A549 treated with CORT108297 at 1 μM for 4 hours (cell line): ENCODE measurements at places on chromosomes 6 and 20. TPM values are rescaled to one million over a fixed set of nuclear protein-coding genes. Genes with fewer than 3 reads are reported as not detected.

The DSP gene
- total RNA-seq: 32.3 to 49.0 TPM (median 42.9 TPM) in 5 replicates

The OPN5 gene
- not detected in 5 replicates for total RNA-seq

The C6orf15 gene
- total RNA-seq: not detected in 5 replicates

The SGK2 gene
- 7.1 to 8.2 TPM (median 7.7 TPM) in 5 replicates for total RNA-seq

The UBE3D gene
- 3.8 to 4.2 TPM (median 3.9 TPM) in 5 replicates for total RNA-seq

The HLA-DRA gene
- total RNA-seq: not detected in 5 replicates

The GHRH gene
- not detected in 5 replicates for total RNA-seq

The CST4 gene
- not detected in 5 replicates for total RNA-seq

The DNAH8 gene
- not detected in 5 replicates for total RNA-seq

The BTBD9 gene
- 2.1 to 2.8 TPM (median 2.4 TPM) in 5 replicates for total RNA-seq

The C6orf62 gene
- 47.0 to 67.5 TPM (median 53.3 TPM) in 5 replicates for total RNA-seq

The OLIG3 gene
- total RNA-seq: not detected in 5 replicates

The SLC4A11 gene
- 6.1 to 7.5 TPM (median 6.7 TPM) in 5 replicates for total RNA-seq

The ENPP1 gene
- total RNA-seq: 1.2 to 1.6 TPM (median 1.5 TPM) in 5 replicates

The IRAK1BP1 gene
- total RNA-seq: 0.66 to 0.78 TPM (median 0.74 TPM) in 5 replicates

The MMP24 gene
- 16.9 to 23.3 TPM (median 20.2 TPM) in 5 replicates for total RNA-seq

The C6orf163 gene
- 0.06 to 0.29 TPM (median 0.15 TPM) in 5 replicates for total RNA-seq

The MYCT1 gene
- 0.03 to 0.14 TPM (median 0.03 TPM) in 5 replicates for total RNA-seq

The GSTA5 gene
- total RNA-seq: not detected in 5 replicates

The JARID2 gene
- total RNA-seq: 8.2 to 11.7 TPM (median 10.9 TPM) in 5 replicates

The FAM184A gene
- 0.03 TPM in 1 of 5 replicates, not detected in the others for total RNA-seq

The SERINC3 gene
- total RNA-seq: 70.4 to 87.2 TPM (median 79.6 TPM) in 5 replicates

The RIMS1 gene
- not detected in 5 replicates for total RNA-seq

The ID4 gene
- 1.1 to 1.6 TPM (median 1.3 TPM) in 5 replicates for total RNA-seq
